Smooth muscle cell of the umbilical artery (primary cell): ENCODE measurements at places on chromosomes 12 and 14. TPM values are rescaled to one million over a fixed set of nuclear protein-coding genes. Genes with fewer than 3 reads are reported as not detected.

UNG gene
- total RNA-seq: 18.5 and 18.7 TPM in 2 replicates

LTBR gene
- 52.1 and 63.8 TPM in 2 replicates for total RNA-seq

SERPINA5 gene
- total RNA-seq: not detected in 2 replicates

OASL gene
- total RNA-seq: 0.18 and 0.30 TPM in 2 replicates

ADAM20 gene
- total RNA-seq: 2.4 and 2.5 TPM in 2 replicates

REP15 gene
- 2.1 and 5.0 TPM in 2 replicates for total RNA-seq

TAS2R8 gene
- total RNA-seq: not detected in 2 replicates

FGFR1OP2 gene
- 71.6 and 76.7 TPM in 2 replicates for total RNA-seq

FBXO34 gene
- 19.9 and 26.3 TPM in 2 replicates for total RNA-seq

SLCO1B1 gene
- not detected in 2 replicates for total RNA-seq

ADCY4 gene
- total RNA-seq: 0.59 and 0.97 TPM in 2 replicates

CLEC9A gene
- total RNA-seq: 0.30 TPM in 1 of 2 replicates, not detected in the other

KRT73 gene
- total RNA-seq: not detected in 2 replicates

LALBA gene
- not detected in 2 replicates for total RNA-seq

GCH1 gene
- total RNA-seq: 1.6 and 9.5 TPM in 2 replicates

OTOGL gene
- total RNA-seq: under 0.01 and 0.09 TPM in 2 replicates

CHMP4A gene
- 26.1 and 33.1 TPM in 2 replicates for total RNA-seq

CCDC184 gene
- 0.89 and 1.6 TPM in 2 replicates for total RNA-seq

BCL11B gene
- total RNA-seq: 0.14 and 0.30 TPM in 2 replicates

GLIPR1L1 gene
- total RNA-seq: not detected in 2 replicates
